ENCODE measurements at places on chromosomes 16 and 17.

DNA sequence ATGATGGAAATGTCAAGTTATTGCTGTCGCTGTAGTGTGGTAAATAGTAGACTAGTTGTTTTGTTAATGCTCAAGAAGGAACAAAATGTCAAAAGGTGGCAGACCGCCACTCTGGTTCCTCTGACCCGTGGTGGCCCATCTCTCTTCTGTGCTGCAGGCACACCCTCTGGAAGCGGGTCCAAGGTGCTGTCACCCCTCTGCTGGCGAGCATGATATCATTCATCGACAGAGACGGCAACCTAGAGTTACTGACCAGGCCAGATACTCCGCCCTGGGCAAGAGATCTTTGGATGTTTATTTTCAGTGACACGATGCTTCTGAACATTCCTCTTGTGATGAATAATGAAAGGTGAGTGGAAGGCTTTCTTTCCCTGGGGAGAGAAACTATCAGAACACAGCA lies 56.8 kb upstream of the ENDOV start:
- DNase-seq = no peak

GRCh38 chr17:17889922-17890321 lies 53.1 kb upstream of the SREBF1 start:
- DNase-seq = no peak

DNA sequence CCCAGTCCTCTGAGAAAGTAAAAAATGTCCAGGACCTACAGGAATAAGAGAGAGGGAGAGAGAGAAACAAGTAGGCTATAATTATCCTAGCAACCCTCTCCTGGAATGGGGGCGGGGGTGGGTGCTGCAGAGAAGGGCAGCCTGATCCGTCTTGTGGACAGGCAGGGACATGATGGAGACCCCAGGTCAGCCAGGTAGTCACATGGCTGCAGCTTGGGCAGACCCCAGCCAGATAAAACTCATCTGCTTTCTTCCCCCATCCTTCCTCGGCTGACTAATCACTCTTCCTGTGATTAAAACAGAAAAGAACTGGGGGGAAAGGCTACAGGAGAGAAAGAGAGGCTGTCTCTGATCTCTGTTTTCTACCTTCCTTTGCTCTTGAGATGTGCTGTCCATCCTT lies 32.6 kb downstream of the COPZ2 start:
- no peak for DNase-seq

DNA sequence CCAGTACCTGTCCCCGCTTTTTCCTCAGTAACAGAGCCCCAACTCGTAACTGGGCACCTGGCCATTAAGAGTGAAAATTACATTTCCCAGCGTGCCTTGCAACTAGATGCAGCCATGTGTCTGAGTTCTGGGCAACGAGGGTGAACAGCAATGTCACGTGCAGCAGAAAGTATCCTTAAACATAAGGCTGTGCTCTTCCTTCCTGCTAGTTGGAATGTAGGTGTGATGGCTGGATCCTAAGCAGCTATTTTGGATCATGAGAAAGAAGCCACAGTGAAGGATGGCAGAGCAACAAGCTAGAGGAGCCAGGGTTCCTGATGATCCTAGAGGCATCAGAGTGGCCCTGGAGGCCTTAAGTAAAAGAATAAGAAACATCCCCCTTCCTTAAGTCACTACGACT lies 36.0 kb downstream of the ACTG1 start:
- DNase-seq = no peak

- no peak for DNase-seq
These were observed 325.4 kb downstream of the SEC14L1 start for GRCh38 chr17:77466140-77466539.

- peak; percentile 14 for DNase-seq
These were observed 103.8 kb downstream of the YPEL2 start for GRCh38 chr17:59435238-59435637.

GRCh38 chr16:27174007-27174406 lies 29.3 kb upstream of the KDM8 start:
- DNase-seq = no peak

DNA sequence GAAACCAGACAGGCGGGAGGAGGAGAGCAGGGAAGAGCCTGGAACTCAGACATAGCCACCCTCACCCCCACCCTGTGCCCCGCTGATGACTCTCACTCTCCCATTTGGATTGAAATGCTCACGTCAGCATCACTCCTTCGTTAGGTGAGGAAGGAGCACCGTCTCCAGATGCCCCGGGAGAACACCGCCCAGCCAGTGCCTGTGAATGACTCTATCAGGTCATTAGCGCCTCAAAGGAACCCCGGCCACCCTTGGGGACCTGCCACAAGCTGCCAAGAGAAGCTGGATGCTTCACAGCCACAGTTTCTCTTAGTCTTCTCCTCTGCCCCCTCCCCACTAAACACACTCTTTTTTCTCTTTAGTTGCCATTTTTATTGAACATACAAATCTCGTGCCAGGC lies 66.0 kb downstream of the CACNG3 start:
- DNase-seq = no peak

DNA sequence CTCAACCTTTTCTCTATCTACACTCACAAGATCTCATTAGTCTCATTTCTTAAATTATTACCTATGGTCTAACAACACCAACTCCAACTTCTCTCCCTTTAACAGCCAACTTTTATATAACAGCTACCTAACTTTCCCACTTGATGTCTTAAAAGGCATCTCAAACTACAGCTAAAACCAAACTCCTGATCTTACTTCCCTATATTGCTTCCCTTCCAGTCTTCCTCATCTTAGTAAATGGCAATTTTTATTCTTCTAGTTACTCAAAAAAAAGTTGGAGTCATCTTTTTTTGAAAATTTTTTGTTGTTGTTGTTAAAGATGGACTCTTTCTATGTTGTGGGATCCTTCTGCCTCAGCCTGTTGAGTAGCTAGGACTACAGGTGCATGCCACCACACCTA lies 15.3 kb downstream of the SRR start:
- DNase-seq = no peak

DNA sequence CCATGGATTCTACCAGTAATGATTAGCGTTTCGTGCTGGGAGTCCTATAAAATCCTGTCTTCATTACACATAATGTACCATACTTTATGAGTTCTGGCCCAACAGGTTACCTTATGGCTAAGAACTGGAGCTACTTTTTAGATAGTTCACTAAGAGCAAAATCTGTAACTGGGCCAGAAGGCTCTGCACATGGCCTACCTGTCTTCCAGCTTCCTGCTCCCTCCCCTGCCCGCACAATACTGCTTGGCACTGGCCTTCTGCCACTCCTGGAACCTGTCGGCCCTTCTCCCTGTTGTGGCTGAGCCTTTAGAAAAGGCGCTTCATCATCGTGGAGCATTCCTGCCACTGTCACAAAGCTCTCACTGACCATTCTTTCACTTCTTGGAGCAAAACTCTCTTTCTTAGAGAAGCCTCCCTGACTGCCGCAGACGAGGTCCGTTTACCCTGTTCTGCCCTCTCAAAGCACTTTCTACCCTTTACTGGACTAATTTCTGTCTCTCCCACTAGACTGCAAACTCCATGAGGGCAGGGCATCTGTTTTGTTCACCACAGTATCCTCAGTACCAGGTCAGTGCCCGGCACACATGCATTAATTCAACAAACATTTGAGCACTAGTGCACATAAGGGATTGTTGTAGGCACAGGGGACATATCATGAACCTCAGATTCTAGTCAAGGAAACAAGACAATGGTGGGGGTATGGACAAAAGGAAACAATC lies 116.5 kb downstream of the PARN start:
- no peak for DNase-seq
